ENCODE measurements at places on chromosomes 3 and 15.

- no peak for DNase-seq
These were observed 24.5 kb downstream of the MB21D2 start for GRCh38 chr3:192892981-192893700.

- no peak for DNase-seq
These were observed 62.6 kb downstream of the NME9 start for GRCh38 chr3:138267083-138267482.

GRCh38 chr3:146594843-146595482, 10.2 kb downstream of the PLSCR5 start:
- no peak for DNase-seq

DNA sequence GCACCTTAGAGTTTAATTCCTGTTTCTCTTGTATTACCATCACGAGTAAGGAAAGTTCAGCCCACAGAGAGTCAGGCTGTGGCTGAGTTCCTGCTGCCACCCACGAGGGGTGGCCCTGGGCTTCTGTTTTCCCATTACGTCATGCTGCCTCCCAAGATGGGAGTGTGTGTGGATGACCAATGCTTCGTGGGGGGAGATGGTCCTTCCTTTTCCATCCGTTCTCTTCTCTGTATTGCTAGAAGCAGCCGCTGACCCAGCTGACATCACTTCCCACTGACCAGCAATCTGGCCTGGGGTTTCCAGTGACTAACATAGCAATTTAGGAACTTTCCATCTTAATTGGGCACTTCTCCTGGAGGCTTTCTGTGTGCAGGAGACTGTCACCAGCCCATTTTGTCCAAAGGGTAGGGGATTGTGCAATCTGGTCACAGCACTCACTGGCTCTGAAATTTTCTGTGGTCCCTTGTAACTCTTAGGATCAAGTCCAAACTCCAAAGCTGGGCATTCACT, 9.3 kb downstream of the IRAK2 start:
- DNase-seq, result no peak

DNA sequence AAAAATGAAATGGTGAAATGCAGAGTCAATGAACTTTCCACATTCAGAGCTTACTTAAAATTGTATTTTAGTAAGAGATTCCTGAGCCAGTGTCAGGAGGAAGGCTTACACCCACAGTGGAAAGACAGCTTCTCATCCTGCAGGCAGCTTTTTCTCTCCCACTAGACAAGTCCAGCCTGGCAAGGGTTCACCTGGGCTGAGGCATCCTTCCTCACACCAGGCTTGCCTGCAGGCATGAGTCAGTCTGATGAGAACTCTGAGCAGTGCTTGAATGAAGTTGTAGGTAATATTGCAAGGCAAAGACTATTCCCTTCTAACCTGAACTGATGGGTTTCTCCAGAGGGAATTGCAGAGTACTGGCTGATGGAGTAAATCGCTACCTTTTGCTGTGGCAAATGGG, 3.1 kb downstream of the CCR4 start:
- no peak for DNase-seq

DNA sequence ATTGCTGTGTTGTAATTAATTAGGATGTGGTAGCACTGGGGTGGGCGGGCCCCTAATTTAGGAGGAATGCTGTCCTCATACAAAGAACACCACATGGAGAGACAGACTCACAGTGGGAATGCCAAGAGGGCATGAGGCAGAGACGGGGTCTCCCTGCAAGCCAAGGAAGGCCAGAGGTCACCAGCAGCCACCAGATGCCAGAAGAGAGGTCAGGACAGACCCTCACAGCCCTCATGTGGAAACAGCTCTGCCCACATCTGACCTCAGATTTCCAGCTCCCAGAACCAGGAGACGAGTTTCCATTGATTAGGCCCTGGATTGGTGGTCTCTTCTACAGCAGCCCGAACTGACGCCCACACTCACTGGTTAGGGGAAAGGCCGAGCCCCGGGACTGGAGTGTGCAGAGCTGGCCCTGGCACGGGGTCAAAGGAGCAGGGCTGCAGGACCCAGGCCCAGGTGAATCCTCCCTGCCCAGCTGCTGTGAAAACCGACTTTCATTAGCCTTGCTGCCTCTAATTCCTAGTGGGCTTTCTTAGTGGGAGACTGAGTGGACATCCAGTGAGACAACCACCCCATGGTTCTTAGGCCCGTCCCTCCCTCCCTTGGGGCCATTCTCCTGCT, 43.0 kb upstream of the SLC41A3 start:
- peak; percentile 9 for DNase-seq

DNA sequence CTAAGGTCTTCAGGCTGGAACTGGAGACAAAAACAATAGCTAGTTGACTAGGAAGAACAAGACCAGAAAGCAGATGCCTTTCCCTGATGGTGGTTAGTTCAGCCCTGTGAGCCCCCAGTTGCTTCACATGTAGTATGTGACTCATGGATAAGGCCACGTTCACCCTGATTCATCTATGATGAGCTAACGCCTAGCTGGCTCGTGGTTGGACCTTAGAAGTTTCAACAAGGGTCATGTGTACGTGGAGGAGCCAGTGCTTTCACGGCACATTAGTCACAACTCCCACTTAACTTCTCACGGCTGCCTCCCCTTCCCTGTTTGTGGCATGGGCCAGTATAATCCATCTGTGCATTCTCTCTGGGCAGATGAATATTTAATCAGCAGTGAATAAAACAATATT, 20.6 kb downstream of the COL8A1 start:
- DNase-seq, result no peak

DNA sequence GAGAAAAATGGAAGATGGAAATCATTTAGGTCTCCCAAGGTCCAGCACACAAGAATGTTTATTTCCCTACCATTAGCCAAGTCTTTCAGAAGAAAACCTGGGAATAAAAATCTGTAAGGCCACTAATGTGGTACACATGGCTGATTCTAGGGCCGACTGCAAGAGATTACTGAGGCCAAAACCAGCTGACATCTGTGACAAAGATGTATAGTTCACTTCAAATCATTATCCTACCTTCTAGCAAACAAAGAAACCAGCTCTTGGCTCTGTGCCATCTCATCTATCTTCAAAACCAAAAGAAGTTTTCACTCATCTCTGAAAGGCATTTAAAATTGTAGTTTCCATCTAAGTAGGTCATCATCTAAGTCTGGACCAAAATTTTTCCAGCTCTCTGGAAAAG, 43.9 kb downstream of the ERC2 start:
- DNase-seq, result peak; percentile 13

- DNase-seq, result no peak
These were observed 727.1 kb upstream of the NAALADL2 start for GRCh38 chr3:174132006-174132405.

DNA sequence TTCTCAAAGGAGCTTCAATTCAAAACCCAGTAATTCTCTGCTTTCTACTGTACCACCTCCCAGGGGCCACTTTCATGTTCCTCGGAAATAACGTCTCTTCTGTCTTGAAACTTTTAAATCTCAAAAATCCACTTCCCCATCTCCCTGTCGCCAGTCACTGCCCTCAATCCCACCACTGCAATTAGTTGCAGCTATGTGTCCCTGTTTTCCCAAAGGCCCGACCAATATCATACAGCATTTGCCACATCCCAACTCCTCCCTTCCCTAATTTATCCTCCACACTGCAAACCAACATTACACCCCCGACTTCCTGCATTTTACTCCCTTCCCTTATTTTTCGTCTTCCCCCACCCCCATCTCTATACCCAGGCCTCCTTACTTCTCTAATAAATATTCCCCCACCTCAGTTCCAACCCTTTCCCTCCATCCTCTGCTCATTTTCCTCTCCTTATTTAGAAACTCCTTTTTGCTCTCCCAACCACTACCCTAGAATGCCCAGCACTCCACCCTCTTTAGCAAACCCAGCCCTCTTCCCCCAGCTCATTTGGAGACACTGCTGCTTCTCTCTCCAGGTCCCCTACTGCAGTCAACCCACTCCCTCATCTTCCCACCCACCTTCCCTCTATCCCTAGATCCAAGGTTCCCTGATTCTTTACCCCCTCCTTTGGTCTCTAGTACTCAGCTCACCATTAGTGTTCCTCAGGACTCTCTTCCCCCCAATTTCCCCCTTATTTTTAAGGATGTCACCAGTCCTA, 1.1 kb downstream of the NPTN start:
- peak; percentile 54 for DNase-seq

- no peak for DNase-seq
These were observed 226.9 kb downstream of the TPRG1 start for GRCh38 chr3:189398656-189399055.

GRCh38 chr3:6367171-6367570, 493.7 kb upstream of the GRM7 start:
- DNase-seq, result no peak

DNA sequence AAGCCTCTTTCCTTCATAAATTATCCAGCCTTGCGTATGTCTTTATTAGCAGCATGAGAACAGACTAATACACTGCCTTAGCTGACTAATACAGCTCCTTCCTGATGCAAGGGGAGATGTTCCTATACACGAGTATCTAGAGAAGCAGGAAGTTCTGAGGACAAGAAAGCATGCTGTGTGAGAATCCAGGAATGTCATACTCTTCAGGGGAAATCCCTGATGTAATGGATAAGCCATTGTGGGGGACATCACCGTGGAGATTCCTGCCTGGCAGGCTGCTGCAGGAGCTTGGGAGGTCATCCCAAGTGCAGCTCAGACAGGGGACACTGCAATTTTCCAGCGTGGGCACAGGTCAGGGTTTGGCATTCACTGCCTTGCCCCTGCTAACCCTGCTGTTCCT, 476.9 kb downstream of the NR2F2 start:
- no peak for DNase-seq

GRCh38 chr3:153744889-153745288, 376.3 kb upstream of the ARHGEF26 start:
- DNase-seq, result no peak

- DNase-seq, result no peak
These were observed 293.3 kb upstream of the TBL1XR1 start for GRCh38 chr3:177490626-177491025.

GRCh38 chr3:107117922-107118536, 259.2 kb upstream of the CCDC54 start:
- DNase-seq, result peak; percentile 70

DNA sequence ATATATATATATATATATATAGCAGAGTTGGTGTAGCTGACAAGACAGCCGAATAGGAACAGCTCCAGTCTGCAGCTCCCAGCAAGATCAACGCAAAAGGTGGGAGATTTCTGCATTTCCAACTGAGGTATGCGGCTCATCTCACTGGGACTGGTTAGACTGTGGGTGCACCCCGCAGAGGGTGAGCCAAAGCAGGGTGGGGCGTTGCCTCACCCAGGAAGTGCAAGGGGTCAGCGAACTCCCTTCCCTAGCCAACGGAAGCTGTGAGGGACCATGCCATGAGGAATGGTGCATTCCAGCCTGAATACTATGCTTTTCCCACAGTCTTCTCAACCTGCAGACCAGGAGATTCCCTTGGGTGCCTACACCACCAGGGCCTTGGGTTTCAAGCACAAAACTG, 81.7 kb upstream of the ST3GAL6 start:
- no peak for DNase-seq

GRCh38 chr15:75493732-75494131, 42.2 kb upstream of the SIN3A start:
- no peak for DNase-seq

DNA sequence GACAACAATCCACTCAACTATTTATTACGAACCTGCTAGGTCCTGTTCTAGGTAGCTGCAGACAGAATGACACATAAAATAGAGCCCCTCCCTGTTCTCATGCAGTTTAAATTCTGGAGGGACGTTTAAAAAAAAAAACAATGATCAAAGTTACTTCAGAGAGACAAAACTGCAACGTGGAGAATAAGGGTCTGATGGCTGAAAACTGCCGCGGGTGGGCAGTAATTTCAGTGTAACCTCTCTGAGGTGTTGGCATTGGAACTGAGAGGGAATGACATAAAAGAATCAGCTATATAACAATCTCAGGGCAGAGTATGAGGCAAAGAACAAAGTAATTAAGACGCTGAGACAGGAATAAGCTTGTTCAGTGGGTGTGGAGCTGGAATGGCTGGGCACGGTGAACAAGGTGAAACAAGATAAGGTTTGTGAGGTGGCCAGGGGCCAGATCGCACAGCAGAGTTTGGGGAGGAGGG, 19.5 kb downstream of the TBL1XR1 start:
- DNase-seq, result no peak

DNA sequence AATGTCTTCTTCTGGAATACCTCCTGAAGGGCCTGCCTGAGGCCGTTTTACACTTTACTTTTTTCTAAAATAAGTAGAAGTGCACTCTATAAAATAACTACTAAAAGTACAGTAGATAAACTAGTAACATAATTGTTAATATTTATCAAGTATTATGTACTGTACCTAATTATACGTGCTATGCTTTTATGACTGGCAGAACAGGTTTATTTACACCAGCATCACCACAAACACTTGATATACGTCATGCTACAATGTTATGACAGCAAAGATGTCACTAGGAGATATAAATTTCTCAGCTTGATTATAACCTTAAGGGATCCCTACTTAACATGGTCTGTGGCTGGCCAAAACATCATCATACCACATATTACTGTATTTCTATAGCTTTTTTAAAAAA, 29.4 kb downstream of the DLG1 start:
- DNase-seq, result no peak

- no peak for DNase-seq
These were observed 684.3 kb upstream of the DPPA4 start for GRCh38 chr3:110021659-110022058.

- no peak for DNase-seq
These were observed 59.1 kb downstream of the DRD3 start for GRCh38 chr3:114119776-114120175.

GRCh38 chr15:91264651-91265351, 164.7 kb downstream of the SV2B start:
- no peak for DNase-seq

DNA sequence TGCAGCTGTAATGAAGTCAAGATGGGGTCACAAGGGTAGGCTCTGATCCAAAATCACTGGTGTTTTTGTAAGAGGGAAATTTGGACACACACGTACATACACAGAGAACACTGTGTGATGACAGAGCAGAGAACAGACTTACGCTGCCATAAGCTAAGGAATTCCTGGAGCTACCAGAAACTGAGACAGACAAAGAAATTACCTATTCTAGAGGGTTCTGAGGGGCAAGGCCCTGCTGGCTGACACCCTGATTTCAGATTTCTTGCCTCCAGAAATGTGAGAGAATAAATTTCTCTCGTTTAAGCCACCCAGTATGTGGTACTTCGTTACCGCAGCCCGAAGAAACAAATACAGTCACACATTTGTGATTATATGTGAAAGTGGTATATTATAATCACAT, 24.8 kb downstream of the CBLB start:
- no peak for DNase-seq

DNA sequence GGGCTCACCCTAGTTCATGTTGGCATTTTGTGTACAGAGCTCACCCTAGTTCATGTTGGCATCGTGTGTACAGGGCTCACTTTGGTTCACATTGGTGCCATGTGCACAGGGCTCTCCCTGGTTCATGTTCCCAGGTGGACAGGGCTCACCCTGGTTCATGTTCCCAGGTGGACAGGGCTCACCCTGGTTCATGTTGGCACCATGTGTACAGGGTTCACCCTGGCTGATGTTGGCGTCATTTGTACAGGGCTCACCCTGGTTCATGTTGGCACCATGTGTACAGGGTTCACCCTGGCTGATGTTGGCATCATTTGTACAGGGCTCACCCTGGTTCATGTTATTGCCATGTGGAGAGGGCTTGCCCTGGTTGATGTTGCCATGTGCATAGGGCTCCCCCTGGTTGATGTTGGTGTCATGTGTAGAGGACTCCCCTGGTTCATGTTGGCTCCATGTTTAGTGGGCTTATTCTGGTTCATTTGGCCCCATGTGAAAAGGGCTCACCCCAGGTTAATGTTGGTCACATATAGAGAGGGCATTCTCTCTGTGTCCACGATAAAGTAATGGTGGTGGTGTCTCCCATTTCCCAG, 31.7 kb upstream of the NR2C2 start:
- DNase-seq, result no peak
